NCI-H1105 (cell line): ENCODE measurements at places on chromosomes 2 and 18.
A peak's percentile ranks its signal among the peaks of the same experiment; 100 is the strongest.

- DNase-seq = peak; percentile 10
These were observed 30.8 kb upstream of the LRP2 start for GRCh38 chr2:169393068-169393590.

- no peak for DNase-seq
These were observed 858.7 kb upstream of the ACVR2A start for GRCh38 chr2:146986161-146986560.

DNA sequence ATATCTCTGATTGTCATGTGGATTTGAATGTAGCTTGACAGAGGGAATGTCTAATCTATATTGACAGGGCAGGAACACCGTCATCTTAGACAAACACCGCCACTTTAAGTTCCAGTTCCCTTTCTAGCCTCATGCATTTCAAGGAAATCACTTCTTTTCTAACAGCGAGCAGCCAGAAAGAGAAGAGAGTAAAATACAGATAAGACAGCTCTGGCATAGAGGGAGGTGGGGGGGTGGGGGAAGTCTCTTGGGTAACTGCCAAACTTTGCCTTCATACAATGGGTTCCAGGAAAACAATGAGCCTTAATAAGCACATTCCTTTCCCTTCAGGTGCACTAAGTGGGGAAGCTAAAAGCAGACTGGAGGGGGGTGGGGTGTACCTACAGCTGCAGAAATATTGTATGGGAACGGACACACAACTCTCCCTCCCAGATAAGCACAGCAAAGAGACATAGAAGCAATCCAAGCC is 37.2 kb downstream of the CASP10 start:
- peak; percentile 45 for DNase-seq

- DNase-seq = no peak
These were observed 118.2 kb upstream of the REV1 start for GRCh38 chr2:99607861-99608491.

- DNase-seq = no peak
These were observed 214.1 kb downstream of the RDH14 start for GRCh38 chr2:18346344-18346743.
